ENCODE measurements at places on chromosomes 7 and 10.
A peak's percentile ranks its signal among the peaks of the same experiment; 100 is the strongest.

DNA sequence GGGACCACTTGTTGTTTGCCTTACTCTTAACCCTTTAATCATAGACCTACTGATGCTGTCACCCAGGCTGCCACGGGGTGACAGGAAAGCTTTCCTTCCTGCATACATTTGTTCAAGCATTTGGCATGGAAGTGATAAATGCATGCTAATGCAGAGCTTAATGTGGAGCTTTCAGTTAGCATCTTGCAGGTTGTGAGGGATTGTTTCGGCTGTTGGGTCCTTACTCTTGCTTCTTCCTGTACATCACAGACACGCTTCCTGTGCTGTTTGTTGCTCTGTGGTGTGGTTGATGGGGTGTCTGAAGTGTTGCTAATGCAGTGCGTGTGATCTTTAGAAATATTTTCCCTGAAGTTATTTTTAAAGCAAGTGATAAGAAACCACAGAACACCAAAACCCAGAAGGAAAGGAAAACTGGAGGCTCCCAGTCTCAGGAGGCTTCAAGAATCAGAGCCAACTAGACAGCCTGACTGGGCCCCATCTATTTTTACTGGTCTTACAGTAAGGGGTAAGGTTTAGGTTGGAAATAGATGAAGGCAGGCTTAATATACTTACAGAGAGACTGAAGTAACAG lies 143.1 kb downstream of the CHN2 start:
- DNase-seq: no peak

- DNase-seq: no peak
Observed at GRCh38 chr10:69364232-69364940, 52.3 kb downstream of the TACR2 start.

GRCh38 chr7:23293500-23294073 lies 5.6 kb upstream of the MALSU1 start:
- DNase-seq: no peak

DNA sequence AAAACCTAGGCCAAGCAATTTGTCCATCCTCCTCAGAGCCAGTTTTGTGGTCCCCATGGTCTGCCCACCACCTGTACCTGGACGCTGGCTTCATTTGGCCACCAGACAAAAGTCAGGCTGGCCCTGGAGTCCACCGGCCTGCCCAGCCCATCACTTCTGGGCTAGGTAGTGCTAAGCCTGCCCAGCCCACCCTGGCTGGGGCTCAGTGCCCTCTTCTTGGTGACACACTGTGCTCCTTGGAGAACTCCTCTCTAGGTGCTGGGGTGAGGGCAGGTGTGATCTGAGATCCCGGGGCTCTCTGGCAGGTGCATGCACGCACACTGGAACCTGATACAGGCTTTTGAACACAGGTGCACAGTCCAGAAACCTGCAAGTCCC lies 1.1 kb downstream of the AIFM2 start:
- no peak for DNase-seq

- DNase-seq: no peak
Observed at GRCh38 chr7:158362001-158362400, 225.6 kb downstream of the PTPRN2 start.

DNA sequence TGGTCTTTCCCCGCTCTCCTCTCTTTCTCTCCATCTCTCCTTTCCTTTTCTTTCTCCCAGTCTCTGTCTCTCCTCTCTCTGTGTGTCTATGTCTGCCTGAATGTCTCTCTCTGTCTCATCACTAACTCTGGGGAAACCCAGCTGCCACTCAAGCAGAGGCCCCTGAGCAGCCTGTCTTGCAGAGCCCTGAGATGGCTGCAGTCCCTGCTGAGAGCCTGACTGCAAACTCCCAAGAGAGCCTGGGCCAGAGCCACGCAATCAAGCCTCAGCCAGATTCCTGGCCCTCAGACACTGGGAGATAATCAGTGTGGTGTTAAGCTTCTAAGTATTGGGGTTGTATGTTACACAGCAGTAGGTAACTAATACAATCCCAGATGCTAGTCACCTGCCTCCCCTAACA lies 91.5 kb downstream of the PAXIP1 start:
- no peak for DNase-seq

DNA sequence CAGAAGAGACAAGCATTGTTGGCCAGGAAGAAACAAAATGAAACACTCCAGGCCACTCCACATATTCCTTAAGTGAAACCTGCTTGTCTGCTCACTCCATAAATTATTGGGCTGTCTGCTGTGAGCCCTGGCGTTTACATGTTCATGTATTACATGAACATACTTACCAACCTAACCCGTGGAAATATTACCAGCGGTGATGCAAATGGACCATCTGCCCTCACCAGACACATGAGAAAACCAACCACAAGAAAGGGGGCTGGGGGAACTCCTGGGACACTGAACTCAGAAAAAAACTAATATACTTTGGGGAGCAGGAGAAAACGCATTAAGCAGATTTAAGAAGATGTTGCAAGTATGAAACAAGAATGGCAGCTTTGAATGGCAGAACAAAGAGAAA lies 731.2 kb upstream of the IGFBP3 start:
- DNase-seq: no peak

GRCh38 chr10:110524859-110525232 lies 27.1 kb downstream of the DUSP5 start:
- DNase-seq: no peak

DNA sequence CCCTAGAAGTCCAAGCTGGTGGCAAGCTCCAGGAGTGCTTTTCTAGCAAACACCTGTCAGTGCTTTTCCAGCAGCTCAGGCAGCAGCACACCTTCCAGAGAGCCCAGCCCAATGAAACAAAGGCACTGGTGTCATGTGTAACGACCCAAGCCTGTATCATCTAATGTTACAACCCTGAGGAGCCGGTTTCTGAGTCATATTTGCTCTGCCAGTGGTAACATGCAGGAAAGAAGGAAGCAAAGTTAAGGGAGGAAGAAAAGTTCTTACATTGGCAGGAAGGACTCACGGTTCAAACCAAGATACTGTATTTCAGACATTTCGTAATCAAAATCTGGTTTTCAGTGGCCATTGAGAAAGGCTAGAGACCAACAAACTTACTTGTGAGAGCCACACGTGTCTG lies at the start of gene ANKRD22:
TSS of gene ANKRD22 (minus strand) at position 139 of the 400 bp plus-strand sequence. CDS start 237 bp downstream, outside the sequence.
- no peak for DNase-seq

DNA sequence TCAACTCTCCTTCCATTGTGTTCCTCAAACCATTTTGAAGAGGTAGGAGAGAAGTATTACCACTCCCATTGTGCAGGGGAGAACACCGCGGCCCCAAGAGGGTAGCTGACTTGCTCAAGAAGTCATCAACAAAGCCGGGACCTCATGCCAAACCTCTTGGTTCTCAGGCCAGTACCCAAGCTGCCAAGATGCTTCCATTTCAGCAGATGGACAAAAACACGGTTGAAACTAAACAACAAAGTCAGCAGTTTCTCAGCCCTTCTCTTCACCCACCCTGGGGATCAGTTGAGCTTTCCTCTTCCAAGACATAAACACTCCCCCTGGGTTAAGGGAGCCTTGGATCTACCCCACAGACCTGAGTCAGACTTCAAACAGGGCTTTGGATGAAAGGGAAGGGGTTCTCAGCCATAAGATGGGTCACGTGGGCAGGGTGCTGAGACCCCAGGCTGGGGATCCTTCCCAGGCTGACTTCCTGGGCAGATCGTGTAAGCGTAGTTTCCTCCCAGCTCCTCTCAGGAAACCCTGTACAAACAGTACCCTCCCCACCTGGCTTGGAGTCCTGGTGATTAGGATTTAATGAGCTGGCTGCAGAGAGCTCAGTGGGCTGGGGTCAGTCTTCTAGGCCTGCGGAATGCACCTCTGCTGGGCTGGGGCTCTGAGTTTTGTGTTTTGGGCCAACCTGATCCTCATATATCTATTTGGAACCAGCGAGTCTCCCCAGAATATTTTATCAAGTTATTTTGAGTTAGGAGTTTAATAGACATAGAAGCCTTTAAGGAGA lies 27.3 kb downstream of the EMX2 start:
- no peak for DNase-seq

- no peak for DNase-seq
Observed at GRCh38 chr10:31730776-31731175, 197.9 kb downstream of the ARHGAP12 start.

DNA sequence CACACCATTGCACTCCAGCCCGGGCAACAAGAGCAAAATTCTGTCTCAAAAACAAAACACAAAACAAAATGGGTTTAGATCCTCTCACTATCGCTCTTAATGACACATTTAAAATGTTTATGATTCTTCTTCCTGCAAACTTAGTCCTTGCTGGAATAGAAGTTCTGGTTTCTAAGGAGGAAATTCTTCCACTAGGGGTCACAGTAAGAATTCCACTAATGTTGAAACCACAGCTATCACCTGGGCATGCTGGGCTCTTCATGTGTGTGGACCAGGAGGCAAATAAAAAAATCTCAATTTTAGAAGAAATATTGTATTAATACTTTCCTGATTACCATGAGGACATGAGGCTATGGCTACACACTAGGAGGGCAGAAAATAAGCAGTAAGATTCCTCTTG lies 915.8 kb downstream of the TYW1 start:
- no peak for DNase-seq

GRCh38 chr10:72069751-72070526 lies 18.4 kb downstream of the SPOCK2 start:
- DNase-seq: peak; percentile 30

GRCh38 chr7:122975341-122975740 lies 20.2 kb downstream of the TAS2R16 start:
- DNase-seq: no peak

- no peak for DNase-seq
Observed at GRCh38 chr7:155916926-155917655, 104.8 kb upstream of the SHH start.

- DNase-seq: no peak
Observed at GRCh38 chr7:139094596-139094995, 14.9 kb downstream of the ZC3HAV1 start.

DNA sequence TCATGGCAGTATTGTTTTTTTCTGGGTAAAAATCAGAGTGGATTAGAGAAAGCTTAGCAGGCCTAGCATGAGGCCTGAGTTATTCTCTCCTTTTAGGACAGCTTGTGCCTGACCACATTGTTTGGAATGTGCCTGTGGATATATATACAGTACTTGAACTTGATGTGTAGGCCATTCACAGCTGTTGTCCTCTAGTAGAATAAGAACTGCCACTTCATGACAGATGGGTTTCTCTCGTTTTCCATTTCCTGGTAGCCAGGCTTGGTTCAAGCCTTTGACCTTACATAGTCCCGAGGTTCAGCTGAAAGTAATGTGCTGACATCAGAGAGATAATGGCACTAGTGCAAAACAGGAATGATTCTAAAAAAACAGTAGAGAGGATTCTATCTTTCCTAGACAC lies 473.9 kb downstream of the AUTS2 start:
- DNase-seq: no peak

DNA sequence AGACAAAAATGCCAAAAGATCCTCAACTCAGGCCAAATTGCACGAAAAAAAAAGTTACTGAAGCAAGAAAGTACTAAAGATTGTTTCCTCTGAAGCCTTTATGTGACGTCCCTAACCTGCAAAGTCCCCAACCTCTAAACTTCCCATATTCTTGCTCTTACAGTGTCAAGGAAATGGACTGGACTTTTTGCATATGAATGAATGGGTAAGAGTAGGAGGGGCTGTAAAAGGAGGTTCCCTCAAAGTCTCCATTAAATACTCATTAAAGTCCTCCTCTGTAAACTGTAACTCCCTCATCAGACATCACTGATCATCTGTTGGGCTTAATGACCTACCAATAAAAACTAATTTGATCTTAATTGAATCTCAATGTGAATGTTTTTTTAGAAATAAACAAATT lies 164.8 kb upstream of the STEAP1 start:
- DNase-seq: no peak

GRCh38 chr10:33164060-33164709 lies 170.3 kb downstream of the NRP1 start:
- DNase-seq: no peak
